CD4-positive, alpha-beta T cell treated with Interleukin-6 for 4 hours (primary cell): ENCODE measurements at places on chromosomes 7 and 10.
A peak's percentile ranks its signal among the peaks of the same experiment; 100 is the strongest.

DNA sequence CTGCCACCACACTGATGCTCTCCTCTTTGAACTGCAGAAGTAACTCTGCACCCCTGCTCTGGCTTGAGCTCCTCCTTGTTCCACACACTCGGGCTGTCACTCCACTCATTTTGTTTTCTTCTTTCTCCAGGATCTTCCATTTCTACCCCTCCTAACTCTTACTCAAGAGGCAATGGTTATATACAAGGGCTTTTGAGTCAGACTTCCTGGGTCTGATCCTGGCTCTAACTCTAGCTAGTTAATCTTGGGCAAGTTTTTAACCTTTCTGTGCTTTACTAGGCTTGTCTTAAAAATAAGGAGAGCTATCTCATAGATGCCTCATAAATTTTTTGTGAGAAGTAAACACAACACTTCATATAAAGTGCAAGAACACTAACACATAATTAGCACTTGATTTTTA lies 45.3 kb upstream of the GNAI1 start:
- DNase-seq = no peak

DNA sequence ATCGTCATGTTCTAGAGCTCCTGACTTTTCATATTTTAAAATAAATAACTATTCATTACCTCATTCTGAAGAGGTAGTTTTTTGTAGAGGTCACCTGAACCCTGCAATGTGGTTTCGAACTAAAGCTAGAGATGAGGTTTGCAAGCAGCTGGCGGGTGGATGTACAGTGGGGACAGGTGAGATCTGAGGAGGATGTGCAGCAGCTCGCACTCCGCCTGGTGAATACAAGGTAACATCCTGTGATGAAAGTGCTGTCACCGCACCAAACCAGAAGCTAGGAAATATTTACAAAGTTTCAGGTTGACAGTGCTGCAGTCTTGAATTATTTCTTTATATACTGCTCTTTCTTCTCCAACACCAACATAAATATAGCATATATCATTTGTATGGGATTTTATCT lies 26.5 kb downstream of the NDUFB2 start:
- DNase-seq = peak; percentile 69

DNA sequence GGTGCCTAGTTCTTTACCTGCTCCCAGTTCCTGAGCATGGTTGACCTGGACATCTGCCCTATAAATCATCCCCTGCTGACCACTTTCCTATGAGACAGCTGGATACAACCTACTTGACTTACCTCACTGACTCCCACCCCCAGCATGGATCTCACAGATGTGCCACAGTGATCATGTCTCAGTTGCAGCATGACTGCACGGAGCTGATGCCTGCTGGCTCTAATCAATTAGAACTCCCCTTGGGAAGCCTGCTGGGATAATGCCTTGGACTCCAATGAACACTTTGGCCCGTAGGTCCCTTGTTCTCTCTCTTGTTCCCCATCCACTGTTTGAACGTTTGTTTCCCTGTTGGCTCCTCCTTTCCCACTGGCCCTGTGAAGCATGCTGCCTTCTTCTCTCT lies 271.2 kb upstream of the IGFBP3 start:
- no peak for DNase-seq

DNA sequence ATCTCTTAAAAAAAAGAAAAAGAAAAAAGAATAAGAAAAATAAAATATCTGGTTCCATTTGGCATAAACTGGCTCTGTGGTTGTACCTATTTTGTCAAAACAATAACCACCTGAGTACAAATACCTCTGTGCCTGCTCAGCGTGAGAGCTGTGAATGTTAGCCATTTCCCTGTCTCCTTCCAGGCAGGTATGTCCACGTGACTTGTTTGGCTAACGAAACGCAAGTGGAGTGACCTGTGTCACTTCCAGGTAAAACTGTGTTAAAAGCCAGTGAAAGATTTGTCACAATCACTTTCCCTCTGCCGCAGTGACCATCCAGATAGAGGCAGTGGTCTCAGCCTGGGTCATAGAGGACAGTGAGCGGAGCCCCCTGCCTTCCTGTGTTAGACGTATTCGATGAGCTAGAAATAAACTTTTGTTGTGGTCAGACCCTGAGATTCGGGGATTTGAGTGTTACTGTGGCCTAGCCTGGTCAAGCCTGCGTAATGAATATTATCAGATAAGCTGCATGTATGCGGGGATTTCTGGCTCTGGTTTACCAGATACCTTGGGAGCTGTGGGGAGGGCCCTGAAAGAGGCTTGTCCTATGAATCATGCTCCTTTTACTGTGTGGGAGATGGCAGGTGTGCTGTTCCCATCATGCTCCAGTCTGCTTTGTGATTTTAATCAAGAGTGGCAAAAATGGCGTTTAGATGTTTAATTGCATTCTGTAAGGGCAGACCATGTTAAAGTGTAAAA lies 3.8 kb downstream of the PTER start:
- DNase-seq = no peak

DNA sequence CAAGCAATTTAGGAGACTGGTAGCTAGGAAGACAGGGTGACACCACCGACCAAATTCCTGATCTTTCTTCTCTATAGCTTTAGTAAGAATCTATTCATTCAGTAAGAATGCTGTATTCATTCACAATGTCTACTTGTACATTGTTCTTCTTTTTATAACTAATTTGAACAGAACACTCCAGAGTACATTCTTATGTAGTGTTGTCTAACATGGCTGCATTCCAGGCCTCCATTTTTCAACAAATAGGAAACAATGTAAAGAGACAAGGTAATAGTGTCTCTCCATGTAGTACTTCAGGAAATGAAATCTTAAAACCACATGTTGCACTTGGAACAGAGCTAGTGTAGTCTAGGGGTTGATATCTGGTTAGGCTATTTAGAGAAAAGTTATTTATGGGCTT lies 1.8 kb downstream of the VCL start:
- no peak for DNase-seq

DNA sequence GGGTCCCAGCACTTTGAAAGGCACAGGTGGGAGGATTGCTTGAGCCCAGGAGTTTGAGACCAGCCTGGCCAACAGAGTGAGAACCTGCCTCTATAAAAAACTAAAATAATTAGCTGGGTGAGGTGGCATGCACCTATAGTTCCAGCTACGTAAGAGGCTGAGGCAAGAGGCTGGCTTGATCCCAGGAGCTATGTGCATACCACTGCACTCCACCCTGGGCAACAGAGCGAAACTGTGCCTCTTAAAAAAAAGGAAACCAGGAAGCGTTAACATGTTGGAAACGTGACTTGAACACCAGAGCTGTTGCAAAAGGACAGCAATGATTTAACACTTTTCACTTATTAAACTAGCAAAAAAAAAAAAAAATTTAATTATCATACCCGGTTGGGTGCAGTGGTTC lies 12.6 kb downstream of the BAZ1B start:
- no peak for DNase-seq

GRCh38 chr7:155705623-155706360 lies 61.3 kb downstream of the RBM33 start:
- no peak for DNase-seq

DNA sequence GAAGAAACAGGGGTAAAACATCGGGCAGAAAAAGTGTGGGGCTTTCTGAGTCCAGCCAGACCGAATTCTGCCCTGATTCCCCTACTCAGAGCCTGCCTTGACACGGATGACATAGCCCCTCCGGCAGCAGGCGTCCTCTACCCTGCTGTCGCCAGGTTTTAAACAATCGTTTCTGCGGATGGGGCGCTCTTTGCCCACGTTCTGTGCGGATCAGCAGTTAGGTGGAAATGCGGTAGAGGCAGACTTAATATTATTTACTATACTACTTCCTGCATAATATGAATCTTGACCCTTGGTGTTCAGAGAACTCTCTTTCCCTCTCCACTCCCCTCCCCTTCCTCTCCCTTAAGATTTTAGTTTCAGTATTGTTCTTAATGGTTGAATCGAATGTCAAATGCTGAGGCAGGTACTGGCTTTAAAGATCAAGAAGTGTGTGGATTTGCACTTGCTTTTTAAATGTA lies 2.4 kb downstream of the GATA3 start:
- peak; percentile 66 for DNase-seq

GRCh38 chr7:128453836-128454804 lies 1.6 kb upstream of the HILPDA start:
- no peak for DNase-seq

DNA sequence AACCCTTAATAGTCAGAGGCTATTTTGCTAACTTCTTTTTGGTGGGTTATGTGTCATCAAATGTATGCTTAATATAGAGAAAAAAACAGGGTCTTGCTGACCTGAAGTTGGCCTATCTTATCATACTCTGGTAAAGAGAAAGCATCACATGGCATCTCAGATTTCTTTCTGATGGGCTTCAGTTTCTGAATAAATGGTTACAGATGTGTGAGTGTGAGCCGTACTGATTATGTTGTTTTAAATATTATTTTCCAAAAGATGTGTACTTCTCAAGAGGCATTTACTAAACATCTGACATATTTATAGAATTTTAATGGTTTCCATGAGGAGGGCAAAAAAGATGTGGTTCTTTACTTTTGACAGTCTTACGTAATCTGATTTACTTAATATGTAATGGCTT lies 28.4 kb downstream of the BBS9 start:
- DNase-seq = no peak

- DNase-seq = no peak
These were observed 543.2 kb upstream of the SEMA3D start for GRCh38 chr7:85730012-85730411.

DNA sequence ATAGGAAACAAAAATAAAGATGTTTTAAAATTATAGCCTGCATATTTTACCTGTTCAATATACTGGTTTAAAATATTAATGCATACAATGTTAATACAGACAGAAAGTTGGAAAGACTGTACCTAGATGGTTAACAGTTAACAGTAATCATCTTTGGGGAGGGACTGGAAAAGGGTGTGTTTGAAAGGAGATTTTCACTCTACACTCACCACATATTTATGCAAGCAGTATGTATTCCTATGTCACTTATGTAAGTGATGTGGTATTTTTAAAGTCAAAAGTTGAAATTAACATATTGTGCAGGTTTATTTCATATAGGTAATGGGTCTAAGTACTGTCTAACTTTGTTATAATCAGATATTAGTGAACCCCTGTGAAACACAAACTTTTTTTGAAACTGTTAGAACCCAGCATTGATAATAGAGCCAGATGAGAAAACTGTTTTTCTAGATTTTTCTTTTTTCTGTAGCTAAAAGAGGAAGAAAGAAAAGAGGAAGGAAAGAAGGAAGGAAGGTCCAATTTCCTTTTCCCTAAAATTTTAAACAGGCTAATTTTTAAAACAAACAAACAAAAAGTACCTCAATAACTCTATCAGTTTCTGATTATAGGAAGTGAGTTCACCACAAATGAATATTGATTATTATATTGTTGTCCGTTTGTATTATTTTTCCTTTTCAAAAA lies 9.0 kb upstream of the STARD3NL start:
- DNase-seq = no peak

GRCh38 chr7:45924283-45924682 lies 3.2 kb upstream of the IGFBP3 start:
- no peak for DNase-seq

DNA sequence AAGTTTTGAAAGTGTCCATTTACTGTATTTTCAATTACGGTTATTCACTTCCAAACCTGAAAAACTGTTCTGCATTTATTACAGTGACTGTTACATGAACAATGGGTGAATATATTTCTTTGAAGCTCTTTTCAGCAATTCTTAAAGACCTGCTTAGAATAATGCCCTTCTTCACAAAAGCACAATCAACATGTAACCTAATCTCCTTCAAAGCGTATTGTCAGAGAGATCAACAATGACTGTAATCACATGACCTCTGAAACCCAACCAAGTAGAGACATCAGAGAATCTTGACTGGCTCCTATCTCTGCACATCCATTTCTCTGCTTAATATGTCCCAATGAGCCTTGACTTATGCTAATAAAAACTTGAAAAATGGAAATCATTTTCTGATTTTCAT lies 126.7 kb downstream of the NRCAM start:
- DNase-seq = no peak

DNA sequence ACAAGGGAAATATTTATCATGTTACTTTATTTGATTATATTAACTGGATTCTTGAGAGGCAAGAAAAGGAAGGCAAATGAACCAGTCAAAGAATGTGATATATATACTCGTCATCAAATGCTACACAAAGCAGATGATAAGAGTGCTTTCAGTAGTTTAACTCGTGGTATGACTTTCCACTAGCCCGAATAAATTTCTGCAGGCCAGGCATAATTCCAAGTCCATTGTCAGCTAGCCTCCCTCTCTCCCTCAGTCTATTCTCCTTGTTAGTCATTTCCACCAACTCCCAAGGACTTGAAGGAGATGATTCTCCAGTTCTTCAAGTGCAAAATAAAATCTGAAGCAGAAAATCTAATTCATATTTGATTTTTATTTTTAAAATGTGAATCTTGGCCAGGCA lies 190.5 kb downstream of the GLI3 start:
- DNase-seq = no peak

DNA sequence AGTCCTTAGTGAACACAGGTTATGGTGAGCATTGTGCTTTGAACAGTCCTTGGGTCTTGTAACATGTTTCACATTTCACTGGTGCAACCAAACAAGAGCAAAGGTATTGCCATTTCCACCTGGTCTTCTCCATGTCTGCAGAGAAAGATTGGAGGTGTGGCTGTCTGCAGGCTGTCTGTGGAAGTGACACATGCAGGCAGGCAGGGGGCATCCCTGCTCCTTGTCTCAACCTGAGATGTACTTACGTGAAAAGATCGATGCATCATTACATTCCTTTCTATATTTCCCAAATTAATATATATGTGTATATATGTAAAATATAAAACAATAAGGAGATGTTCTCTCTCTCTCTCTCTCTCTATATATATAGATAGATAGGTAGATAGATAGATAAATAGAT lies 54.3 kb downstream of the LRRC18 start:
- no peak for DNase-seq

DNA sequence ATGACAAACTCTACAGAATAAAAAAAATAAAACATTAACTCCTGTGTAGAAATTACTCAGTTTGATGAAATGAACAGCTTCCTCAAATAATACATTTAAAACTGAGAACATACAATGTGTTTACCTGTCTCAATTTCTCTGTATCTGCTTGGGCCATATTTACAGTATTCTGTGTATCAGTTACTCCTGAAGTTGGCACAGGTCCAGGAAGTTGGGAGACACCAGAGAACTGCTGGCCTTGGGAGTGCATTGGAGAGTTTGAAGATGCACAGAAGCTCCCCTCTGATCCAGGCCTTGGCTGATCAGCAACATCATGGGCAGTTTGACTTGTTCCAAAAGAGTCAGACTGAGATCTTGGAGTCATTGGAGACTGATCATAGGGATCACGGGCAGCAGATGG lies 155.1 kb downstream of the GALNT11 start:
- no peak for DNase-seq

- DNase-seq = no peak
These were observed 19.1 kb downstream of the GPRIN2 start for GRCh38 chr10:46537309-46537708.

- no peak for DNase-seq
These were observed 174.4 kb upstream of the PHYHIPL start for GRCh38 chr10:59002011-59002410.

DNA sequence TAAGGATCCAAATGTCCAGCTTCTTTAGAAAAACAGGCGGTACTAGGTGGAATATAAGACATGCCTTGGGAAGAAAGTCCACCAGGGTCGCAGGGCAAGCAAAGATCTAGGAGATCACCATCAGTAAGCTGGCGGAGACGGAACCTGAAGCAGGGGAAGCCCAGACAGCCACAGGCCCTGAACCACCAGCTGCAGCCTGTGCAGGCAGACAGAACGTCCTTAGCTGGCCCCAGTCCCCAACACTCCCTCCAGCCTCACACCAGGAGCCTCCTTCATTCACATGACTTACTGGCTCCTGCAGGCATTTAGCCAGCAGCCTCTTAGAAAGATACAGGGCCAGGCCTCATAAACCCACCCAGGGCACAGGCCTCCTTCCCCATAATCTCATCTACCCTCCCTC lies 17.4 kb downstream of the RGS10 start:
- no peak for DNase-seq
